ENCODE measurements at places on chromosomes 13 and 19. TPM values are rescaled to one million over a fixed set of nuclear protein-coding genes. Genes with fewer than 3 reads are reported as not detected.

The PET100 gene
- total RNA-seq = 186 TPM

The ERCC5 gene
- total RNA-seq = 40.8 TPM

- no peak for DNase-seq
Measured at GRCh38 chr13:29844441-29844840, 6.0 kb downstream of the UBL3 start.

DNA sequence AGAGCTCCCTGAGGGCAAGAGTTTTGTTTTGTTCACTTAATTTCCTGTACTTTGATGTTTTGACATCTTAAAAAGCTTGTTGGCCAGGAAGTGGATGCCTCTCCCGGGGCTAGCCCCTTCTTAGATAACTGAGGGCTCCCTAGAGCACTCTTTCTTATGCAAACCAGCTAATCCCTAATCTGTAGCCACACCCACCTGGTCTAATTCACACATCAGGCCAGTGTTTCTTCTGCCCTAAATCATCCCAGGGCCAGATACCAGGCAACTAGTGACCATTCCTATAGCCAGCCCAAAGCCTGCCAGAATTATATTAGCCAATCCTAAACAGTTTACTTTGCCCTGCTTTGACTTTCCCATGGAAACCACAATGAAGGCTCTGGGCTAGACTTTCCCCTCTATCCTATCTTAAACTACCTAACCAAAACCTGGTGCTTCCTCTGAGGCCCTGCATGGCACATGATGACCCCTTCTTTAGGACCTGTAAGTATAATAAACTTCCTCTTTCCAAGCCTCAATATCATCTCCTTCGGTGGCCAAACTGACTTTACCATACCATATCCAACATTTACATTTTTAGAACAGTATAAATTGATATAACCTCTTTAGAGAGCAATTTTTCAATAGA lies 24.8 kb downstream of the WBP4 start:
- no peak for DNase-seq

DNA sequence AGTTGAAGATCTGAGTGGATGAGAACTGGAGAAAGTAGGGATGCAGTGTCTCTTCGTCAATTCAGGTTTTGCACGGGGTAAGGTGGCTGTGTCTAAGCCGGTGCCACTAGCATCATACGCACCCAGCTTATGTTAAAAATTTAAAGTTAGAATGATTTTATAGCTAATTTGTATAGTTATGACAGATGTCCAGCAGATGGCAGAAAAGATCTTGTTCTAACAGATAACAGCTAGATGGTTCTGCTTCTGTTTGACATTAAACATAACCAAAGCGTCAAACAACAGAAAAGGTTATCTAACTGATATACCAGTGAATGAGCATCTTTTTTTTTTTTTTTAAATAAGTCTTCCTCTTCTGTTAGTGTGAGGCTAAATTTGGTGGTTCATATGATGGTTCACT lies 18.8 kb upstream of the EDDM13 start:
- DNase-seq = no peak

The ICAM4 gene
- not detected for total RNA-seq

GRCh38 chr13:75830842-75831241 lies 194.7 kb downstream of the LMO7 start:
- DNase-seq = no peak

GRCh38 chr13:81139987-81140386 lies 799.1 kb upstream of the SPRY2 start:
- no peak for DNase-seq

- no peak for DNase-seq
Measured at GRCh38 chr13:103303078-103303651, 236.9 kb upstream of the SLC10A2 start.

GRCh38 chr13:40160618-40161350 lies 505.3 kb downstream of the COG6 start:
- no peak for DNase-seq

DNA sequence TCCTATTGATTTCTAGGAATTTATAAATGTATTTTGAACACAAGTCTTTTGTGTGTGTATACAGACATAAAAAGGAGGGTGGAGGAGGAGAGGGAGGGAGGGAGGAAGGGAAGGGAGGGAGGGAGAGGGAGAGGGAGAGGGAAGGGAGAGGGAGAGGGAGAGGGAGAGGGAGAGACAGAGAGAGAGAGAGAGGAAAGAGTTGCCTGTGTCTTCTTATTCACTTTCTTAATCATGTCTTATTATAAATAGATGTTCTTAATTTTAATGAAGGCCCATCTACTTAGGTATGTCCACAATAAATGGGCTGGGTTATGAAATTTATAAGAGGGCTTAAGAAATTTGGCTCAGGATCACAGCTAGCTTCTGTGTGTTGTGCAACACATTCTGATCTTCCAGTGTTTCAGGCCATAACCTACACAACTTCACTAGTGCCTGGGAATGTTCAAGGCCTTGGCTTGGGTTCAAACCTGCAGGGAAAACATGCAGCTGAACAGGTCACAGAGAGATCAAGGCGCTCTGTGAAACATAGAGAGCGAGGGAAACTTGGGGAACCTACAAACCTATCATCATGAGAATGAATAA lies 39.3 kb downstream of the ZNF45 start:
- no peak for DNase-seq

DNA sequence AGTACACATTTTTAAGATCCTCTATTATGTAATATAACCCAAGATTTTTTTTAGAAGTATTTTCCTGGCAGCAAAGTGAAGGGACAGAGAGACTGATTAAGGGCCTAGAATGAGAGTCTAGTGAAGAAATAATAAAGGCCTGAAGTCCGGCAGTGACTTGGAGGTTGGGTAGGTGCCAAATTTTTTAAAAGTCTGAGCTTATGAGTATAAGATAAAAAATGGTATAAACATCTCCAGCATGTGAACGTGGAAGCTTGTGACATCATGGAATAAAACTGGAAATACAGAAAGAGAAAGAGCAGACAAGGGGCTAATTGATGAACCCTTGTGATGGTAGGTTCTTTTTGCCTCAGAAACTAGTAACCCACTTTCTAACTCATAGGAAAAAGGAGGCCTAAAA lies 174.6 kb downstream of the SUCLA2 start:
- no peak for DNase-seq

The CCNE1 gene
- total RNA-seq = 6.4 TPM

The ZNF69 gene
- total RNA-seq = 29.6 TPM

The ZNF433 gene
- 4.5 TPM for total RNA-seq

DNA sequence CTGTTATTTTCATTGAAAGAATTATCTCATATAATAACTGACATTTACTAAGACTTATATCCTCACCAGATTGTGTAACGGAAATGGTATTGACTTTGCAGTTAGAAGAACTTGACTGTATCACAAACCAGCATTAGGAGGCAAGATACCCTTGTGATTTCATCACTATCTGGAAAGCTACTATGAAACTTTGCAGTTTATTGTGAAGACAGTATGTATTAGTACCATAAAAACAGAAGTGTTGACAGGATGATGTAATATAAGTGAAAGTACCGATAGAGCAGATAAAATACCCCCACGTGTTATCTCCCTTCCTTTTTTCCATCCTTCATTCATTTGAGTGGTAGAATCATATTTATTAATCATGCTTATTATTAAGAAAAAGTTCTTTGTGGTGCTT lies 365.7 kb upstream of the KLHL1 start:
- DNase-seq = no peak

DNA sequence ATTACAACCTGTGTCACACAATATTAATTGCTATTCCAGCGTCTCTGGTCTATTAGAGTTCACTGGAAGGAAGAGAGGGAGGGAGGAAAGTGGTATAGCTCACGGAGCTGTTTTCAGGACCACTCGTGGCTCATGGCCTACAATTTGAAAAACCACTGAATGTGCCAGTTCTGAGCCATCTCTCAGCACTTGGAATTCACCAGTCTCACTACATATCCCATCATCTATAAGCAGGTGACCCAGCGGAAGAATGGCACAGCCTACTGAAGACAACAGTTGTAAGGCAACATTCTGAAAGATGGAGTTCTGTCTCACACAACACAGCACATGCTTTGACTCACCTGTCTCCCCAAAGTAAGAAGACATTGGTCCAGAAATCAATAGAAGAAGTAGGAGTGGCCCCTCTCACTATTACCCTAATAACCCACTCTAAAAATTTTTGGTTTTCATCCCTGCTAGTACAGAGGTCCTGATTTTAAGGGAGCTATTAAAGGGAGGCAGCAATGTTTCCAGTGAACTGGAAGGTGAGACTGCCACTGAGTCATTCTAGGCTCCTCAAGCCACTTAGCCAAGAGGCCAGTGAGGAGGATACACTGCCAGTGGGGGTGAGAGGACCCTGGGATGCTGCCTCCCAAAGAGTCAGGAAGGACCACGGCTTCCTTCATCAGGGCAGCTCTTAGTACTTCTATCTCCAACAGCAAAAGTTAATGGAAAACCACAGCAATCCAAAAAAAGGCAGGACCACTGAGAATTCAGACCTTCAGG lies 50.0 kb upstream of the DOCK9 start:
- no peak for DNase-seq

DNA sequence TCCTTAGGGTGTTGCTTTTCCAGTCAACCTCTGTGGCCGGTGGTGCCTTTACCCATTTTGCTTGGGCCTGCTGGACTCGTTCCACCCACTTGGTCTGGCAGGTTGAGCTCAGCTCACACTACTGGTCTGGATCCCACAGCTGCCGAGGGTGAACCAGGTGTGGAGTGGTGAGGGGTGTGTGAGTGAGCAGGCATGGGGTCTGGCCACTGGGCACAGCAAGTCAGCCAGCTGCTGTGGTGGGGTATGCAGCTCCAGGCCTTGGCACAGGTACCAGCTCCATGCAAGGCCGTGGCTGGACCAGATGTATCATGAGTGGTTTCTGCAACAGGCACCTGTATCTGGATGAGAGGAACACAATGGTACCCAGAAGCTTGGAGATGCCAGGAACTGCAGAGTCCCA lies 277.6 kb upstream of the KLHL1 start:
- no peak for DNase-seq

DNA sequence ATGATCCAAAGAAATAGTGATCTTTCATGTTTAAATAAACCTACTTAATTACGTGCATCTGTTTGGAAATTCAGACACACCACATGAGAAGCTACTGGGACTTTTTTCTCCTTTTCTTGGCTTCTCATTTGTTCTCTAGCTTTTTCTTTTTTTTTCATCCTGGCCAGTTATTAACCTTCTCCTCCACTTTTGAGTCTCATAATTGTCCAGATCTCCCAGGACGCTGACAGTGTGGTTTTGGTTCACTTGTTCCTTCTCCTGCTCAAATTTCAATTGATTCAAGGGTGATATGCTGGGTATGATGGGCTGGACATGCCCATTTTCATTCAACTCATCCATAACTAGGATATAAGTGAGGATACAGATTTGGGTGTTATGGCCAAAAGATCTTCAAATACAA lies 152.3 kb downstream of the TM9SF2 start:
- no peak for DNase-seq

- DNase-seq = no peak
Measured at GRCh38 chr19:34151439-34151838, 20.9 kb upstream of the LSM14A start.

The CHST8 gene
- total RNA-seq = 235 TPM

GRCh38 chr13:20848944-20849343 lies 53.6 kb downstream of the XPO4 start:
- DNase-seq = no peak

GRCh38 chr19:55688422-55689218 lies 13.6 kb downstream of the EPN1 start:
- DNase-seq = peak; percentile 76

DNA sequence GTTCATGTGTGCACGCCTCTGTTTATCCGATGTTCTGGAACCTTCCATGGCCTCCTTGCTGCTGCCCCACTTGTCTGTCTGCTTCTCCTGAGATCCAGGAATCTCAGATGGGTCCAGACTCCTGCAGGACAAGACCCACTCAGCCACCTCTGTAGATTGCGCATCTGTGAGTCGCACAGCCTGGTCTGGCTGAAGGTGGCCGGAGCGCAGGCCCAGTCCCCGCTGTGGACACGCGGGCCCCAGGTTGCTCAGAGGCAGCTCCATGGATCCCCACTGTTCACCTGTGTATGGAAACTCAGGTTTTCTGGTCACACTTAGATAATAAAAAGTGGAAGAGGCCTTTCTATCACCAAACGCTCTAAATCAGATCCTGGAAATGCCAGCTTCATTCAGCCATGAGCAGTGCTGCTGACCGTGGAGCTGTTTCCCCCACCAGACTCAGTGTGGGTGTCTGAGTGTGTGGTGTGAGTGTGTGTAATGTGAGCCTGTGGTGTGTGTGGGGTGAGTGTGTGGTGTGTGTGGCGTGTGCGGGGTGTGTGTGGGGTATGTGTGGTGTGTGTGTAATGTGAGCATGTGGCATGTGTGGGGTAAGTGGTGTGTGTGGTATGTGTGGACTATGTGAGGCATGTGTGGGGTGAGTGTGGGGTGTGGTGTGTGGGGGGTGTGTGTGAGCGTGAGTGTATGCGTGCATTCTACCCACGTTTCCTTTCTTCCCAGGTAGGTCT lies 59.5 kb downstream of the MCF2L start:
- no peak for DNase-seq

The CEACAM7 gene
- total RNA-seq = not detected

DNA sequence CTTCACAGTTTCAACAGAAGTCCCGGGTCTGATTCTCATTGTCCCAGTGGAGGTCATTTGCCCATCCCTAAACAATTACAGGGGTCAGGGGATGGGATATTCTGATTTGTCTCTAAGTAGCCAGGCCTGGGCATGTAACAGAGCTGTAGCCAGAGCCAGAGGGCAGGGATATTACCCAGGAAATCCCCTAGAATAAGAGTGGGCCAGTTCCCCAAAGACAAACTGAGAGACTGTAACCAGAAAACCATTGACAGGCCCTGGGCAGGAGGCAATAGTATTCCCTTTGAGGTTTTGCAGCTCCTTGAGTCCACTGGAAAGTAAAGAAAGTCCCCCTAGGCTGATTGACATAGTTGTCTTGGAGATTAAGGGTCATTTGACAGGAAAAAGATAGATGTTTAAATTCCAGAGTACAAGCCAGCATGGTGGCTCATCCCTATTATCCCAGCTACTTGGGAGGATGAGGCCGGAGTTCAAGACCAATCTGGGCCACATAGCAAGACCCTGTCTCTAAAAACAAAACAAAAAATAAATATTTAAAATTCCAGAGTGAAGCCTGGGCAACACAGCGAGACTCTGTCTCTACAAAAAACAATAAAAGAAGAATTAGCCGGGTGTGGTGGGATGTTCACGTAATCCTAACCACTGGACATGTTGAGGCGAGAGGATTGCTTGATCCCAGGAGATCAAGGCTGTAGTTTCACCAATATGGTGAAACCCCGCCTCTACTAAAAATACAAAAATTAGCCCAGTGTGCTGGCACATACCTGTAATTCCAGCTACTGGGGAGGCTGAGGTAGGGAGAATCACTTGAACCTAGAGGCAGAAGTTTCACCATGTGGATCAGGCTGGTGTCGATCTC lies 1.9 kb upstream of the SDHAF1 start:
- DNase-seq = no peak

Data from glutamatergic neuron (in vitro differentiated cells).